ENCODE measurements at places on chromosomes 11 and 22.

GRCh38 chr11:97972731-97973130 lies 1048.0 kb upstream of the CNTN5 start:
- no peak for DNase-seq

DNA sequence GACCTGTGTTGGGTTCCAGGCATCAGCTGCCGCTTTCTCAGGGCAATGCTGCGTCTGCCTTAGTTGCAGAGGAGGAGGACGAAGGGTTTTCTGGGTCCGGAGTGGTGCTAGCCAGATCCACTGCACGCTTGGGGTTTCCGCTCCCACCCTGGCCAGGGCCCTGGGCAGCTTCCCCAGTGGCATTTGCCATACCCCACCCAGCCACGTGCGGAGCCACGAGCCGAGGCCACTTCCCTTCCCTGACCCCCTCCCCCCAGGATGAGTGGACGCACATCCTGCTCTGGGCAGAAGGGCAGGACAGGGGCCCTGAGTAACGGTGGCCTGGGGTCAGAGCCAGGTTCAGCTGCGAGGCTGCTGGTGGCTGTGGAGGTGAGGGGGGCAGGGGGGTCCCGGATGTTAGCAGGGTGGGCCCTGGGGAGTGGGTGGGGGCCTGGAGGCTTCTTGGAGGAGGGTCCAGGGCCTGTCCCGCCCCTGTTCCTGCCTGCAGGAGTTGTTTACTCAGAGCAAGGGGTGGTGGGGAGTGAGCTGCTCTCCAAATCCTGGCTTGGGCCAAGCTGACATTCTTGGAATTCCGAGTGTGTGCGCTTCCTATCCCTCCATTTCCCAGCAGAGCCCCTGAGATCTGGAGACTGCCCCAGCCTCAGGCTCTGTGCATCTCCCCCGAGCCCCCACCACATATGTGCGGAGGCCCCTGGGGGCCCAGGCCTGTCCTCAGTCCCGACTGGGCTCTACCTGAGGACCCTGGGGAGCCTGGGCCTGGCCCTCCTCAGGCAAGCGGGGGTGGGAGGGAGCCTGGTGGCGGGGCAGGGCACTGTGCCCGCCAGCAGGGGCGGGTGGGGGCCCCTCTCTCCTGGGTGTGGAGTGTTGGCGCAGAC lies 1.4 kb downstream of the TSPAN4 start:
- DNase-seq: no peak

GRCh38 chr11:116503216-116504160 lies 269.3 kb downstream of the BUD13 start:
- no peak for DNase-seq

GRCh38 chr11:117458275-117459122 lies 130.8 kb downstream of the CEP164 start:
- no peak for DNase-seq

- no peak for DNase-seq
Observed at GRCh38 chr11:1338201-1339065, 29.0 kb upstream of the TOLLIP start.

- no peak for DNase-seq
Observed at GRCh38 chr11:7892059-7892699, 38.9 kb downstream of the OR10A6 start.

DNA sequence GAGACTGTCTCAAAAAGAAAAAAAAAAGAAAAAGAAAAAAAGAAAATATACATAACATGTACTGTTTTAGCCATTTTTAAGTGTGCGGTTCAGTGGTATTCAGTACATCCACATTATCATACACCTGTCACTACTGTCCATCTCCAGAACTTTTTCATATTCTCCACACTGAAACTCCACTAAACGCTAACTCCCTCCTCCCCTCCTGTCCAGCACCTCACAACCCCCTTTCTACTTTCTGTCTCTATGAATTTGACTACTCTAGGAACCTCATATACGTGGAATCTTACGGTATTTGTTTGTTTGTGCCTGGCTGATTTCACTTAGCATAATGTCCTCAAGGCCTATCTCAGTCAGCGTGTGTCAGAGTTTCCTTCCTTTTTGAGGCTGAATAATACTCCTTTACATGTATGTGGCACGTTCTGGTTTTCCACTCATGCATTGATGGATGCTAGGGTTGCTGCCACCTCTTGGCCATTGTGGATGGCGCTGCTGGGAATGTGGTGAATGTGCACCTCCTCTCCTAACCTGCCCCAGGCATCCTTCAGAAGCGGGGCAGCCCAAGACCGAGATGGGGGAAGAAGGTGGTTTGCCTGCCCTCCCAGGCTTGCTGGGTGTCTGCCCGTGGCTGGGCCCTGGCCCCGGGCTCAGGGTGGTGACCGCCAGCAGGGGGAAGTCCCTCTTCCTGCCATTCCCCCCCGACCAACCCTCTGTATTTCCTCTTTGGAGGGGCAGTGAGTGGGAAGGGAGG lies 60.5 kb downstream of the BCR start:
- no peak for DNase-seq

DNA sequence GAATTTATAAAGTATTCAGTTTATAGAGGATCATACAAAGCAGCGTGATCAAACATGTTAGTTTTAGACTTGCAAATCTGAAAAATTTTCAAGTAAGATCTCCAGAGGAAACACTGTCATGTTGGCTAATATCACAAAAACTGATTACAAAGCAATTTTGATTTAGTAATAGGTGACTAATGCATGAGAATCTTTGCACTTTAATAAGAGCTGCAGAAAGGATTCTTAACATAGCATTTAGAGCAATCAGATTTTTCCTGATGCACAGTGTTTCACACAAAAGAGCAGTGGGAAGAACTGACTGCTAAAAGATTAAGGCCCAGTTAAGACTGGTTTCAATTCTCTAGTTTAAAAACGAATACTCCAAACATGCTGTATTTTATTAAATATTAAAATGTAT lies 321.2 kb downstream of the GUCY1A2 start:
- DNase-seq: no peak

DNA sequence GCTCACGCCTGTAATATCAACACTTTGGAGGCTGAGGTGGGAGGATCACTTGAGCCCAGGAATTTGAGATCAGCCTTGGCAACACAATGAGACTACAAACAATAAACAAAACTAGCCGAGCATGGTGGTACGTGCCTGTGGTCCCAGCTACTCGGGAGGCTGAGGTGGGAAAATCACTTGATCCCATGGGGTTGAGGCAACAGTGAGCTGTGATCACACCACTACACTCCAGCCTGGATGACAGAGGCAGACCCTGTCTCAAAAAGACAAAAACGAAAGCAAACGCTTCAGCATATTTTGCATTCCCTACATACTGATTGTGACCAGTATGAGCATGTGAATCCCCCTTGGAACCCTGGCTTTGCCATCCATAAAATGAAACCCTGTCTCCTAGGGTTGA lies 33.9 kb upstream of the MN1 start:
- DNase-seq: no peak

DNA sequence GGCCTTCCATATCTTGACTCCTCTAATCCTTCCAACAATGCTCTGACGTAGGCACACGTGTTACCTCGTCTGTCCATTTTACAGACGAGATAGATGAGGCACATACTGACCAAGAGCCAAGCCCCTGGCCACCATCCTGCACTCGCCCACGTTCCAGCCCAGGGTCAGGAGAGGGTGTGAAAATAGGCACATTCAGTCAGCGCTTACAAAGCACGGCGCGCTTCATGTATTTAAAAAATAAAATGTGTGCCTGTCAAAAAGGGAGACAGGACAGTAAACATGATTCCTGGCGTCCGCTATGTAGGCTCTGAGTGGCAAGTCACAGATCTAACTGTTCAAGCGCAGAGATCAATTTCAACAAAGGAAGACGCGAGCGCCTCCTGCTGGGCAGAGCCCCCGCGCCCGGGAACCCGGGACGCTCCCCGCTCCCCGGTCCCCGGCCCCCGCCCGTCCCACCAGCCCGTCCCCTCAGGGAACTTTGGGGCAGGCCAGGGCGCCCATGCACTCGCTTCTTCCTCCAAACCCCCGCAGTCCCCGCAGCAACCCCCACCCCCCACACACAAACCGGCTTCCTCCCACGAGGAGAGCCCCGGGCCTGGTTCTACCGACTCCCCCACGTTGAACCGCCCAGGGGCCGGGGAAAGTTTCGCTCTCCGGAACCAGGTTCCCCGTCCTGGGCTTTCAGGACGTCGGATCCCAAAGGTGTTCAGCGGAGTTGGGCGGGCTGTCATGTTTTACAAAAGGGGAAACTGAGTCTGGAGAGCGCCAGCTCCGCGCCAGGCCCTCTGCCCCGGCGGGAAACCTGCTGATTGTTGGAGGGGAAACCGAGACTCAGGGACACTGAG lies 10.4 kb upstream of the C1QTNF6 start:
- no peak for DNase-seq

All from esophagus squamous epithelium (tissue), 5 donors.